ENCODE measurements at places on chromosomes 1 and 21.
A peak's percentile ranks its signal among the peaks of the same experiment; 100 is the strongest.

- DNase-seq = no peak
These were observed 8.2 kb upstream of the LAPTM5 start for GRCh38 chr1:30765556-30766434.

- no peak for DNase-seq
These were observed 161.7 kb downstream of the ROR1 start for GRCh38 chr1:63935553-63935952.

DNA sequence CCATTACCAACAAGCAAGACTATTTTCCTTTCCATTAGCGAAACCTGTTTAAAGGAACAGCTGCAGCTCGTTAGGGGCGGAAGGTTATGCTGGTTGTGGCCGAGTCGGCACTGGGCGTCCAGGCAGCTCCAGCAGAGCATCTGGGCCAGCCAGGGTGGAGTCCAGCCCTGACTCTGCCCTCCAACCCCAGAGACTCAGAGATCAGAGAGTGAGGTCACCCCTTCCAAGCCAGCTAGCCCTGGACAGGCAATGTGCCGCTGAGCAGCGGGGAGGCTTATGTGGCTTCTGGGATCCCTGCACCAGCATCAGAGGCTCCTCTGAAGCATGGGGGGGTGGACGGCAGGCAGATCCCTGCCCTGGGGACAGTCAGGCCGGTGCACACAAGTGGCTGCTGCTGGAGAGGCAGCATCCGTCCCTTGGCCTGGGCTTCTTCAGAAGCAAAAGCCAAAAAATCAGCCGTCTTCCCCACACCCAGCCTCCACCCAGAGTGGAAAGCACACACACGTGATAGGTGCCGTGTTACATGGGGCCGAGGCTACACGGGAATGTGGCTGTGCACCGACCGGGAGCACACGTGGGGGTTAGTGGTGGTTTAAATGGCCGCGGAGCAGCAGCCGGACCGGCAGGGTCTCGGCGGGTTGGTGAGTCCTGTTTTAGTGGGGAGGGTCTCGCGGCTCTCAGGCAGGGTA, 30.1 kb downstream of the SLC66A1 start:
- no peak for DNase-seq

GRCh38 chr1:109768820-109769219, 5.1 kb upstream of the EPS8L3 start:
- no peak for DNase-seq

- no peak for DNase-seq
These were observed 48.5 kb upstream of the IGSF21 start for GRCh38 chr1:18058981-18059605.

- DNase-seq = no peak
These were observed 2.6 kb upstream of the LUZP1 start for GRCh38 chr1:23171181-23171755.

DNA sequence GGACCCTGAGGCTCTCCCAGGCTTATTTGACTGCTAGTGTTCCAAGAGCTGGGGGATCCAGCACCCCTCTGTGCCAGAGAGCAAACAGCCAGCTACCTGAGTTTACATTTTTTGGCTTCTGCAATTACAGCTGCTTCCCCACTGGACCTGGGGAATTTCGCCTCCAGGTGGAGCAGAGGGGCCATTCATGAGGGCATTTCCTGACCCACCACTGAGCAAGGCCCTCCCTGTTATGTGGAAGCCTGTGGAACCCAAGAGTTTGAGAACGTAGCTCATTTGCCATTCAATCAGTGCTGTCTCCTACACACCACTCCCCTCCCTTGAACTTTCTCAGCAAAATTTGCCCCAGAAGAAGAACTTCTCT, 42.7 kb upstream of the TMEM51 start:
- DNase-seq = no peak

DNA sequence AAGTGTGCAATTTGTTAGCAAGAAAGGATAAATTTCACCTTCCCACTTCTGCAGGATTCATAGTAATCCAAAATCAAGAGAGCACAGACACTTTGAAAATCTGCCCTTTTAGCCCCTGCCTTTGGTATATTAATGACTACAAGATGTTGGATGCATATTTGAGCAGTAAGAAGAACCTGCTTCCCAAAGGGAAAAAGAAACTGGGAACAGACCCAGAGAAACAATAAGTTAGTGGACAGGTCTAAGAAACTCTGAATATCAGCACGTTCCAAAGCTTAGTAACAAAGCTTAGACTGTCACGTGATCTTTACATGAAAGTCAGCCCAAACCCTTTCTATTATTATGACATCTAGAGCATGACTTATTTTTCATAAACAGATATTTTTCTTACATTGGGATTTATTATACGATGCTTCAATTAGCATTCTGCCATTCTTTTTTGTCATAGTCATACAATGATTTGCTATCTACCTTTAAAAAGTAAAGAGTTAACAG, 390.9 kb upstream of the ADGRL2 start:
- no peak for DNase-seq

GRCh38 chr1:198598796-198599321, 40.0 kb upstream of the PTPRC start:
- no peak for DNase-seq

GRCh38 chr1:214637722-214638458, 34.9 kb downstream of the CENPF start:
- no peak for DNase-seq

DNA sequence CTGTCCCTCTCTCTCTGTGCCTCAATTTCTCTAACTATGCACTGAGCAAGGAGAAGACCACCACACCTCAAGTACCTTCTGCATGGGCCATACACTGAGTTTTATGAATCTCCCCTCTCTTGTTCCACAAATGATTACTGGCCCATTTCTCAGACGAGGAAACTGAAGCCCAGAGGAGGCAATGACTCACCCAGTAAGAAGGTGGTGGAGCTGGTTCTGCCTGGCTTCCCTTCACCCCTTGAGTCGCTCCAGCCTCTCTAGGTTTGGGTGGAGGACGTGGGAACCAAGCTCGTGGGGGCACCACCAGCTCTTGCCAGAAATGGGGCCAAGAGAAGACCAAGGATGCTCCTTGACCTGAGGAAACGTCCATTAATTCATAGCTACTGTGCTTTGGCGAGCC, 21.3 kb upstream of the RUNX3 start:
- DNase-seq = no peak

- DNase-seq = peak; percentile 65
These were observed 29.5 kb downstream of the ARHGEF16 start for GRCh38 chr1:3483801-3484444.

DNA sequence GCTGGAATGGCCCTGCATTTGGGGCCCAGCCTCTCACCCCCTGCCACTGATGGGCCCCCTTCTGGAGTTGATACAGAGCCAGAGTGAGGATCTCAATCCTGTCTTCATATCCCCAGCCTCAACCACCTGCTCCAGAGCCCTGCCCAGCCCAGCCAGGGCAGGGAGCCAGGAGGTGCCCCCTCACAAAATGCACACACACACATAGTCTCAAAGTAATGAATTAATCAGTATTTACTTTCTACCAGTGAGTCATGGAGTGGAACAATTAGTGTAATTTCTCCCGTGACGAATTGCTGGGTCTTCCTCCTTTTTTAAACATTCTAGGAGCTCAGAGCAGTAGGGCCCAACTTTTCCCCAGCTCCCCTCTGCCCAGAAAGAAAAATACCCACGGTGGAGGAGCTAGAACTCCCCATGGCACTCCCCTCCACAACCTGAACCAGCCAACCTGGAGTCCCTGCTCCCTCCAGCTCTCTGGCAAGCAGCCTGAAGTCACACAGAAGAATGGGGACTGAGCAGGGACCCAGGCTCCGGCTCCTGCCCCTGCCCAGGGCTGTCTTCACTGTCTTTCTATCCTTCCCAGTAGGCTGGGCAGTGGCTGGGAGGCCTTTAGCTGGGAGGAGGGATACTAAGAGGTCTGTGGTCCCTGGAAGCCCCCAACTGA, 29.3 kb downstream of the SDC3 start:
- DNase-seq = no peak

- DNase-seq = no peak
These were observed 25.6 kb downstream of the IL23R start for GRCh38 chr1:67191668-67192520.

DNA sequence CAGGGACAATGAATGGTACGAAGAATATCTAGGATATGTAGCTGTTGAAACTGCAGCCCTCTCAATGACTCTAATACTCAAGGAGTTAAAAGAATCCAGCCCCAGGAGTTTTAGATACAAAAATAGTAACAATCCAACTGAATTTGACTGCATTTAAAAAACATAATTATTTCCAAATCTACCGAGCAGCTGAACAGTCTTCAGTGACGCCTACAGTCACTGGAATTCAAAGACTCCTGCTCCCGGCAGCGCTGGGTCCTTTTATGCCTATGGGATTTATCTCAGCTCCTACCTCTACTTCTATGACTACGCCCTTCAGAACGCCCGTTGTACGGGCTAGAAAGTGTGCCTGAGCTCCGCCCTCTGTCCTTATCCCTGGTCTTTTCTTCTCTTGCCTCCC, 55.7 kb downstream of the WARS2 start:
- DNase-seq = no peak

DNA sequence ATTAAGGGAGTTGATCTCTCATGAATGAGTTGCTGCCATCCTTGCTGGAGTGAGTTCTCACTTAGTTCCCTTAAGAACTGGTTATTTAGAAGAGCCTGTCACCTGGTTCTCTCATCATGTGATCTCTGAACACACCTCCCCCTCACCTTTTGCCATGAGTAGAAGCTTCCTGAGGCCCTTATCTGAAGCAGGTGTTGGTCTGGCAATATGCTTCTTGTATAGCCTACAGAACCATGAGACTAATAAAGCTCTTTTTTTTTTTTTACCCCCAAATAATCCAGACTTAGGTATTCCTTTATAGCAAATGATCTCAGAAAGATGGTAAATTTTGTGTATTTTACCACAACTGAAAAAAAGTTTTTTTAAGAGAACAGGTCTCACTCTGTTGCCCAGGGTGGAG, 158.0 kb downstream of the EIF4G3 start:
- no peak for DNase-seq

GRCh38 chr1:8329439-8329838, 11.5 kb downstream of the SLC45A1 start:
- no peak for DNase-seq

DNA sequence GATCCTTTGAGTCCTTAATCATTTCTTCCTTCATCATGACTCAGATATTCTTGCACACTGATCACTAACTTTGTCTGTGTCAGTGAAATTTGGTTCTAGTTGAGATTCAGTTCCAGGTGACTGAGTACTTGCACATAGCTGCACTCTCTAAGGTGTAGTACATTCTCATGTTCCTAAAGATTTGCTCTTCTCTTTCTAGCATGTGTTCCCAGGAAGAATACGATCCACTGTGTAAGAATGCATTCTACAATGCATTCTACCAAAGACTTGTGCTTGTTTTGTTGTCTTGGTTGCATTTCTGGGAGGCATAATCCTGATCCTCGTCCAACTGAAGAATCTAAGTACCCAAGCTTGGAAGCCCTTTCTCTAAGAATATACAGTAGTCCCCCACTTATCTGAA, 104.3 kb upstream of the CDC42BPA start:
- no peak for DNase-seq

- no peak for DNase-seq
These were observed 42.3 kb downstream of the DUSP10 start for GRCh38 chr1:221699577-221699976.

DNA sequence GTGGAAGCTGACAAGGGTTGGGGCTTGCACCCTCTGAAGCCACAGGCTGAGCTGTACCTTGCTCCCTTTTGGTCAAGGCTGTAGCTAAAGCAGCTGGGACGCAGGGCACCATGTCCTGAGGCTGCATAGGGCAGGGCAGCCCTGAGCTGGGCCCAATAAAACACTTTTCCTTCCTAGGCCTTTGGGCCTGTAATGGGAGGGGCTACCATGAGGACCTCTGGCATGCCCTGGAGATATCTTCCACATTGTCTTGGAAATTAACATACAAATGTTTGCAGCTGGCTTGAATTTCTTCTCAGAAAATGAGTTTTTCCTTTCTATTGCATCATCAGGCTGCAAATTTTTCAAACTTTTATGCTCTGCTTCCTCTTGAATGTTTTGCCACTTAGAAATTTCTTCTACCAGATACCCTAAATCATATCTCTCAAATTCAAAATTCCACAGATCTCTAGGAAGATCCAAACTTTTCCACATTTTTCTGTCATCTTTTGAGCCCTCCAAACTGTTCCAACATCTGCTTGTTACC, 32.9 kb upstream of the TTLL7 start:
- no peak for DNase-seq

GRCh38 chr1:196180847-196181593, 427.2 kb downstream of the KCNT2 start:
- no peak for DNase-seq

DNA sequence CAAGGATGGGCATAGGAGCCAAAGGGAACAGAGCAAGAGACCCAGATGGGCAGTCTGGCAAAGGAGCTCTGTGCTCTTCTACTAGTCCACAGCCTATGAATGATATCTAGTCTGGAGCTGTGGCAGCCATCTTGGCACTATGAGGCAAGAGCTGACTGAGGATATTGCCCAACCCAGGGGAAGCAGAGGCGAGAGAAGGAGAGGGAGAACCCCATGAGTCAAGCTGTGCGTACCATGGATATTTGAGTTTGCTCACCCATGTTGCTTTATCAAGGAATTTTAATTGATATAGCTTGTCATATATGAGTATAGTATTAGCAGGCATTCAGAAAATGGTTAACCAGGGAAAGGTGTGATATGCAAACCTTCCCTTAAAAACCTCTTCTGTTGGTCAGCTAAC, 420.9 kb downstream of the PRDM2 start:
- no peak for DNase-seq

GRCh38 chr1:198574325-198574724, 33.8 kb upstream of the ATP6V1G3 start:
- no peak for DNase-seq

- DNase-seq = no peak
These were observed 2.2 kb downstream of the APP start for GRCh38 chr21:26168371-26168770.

DNA sequence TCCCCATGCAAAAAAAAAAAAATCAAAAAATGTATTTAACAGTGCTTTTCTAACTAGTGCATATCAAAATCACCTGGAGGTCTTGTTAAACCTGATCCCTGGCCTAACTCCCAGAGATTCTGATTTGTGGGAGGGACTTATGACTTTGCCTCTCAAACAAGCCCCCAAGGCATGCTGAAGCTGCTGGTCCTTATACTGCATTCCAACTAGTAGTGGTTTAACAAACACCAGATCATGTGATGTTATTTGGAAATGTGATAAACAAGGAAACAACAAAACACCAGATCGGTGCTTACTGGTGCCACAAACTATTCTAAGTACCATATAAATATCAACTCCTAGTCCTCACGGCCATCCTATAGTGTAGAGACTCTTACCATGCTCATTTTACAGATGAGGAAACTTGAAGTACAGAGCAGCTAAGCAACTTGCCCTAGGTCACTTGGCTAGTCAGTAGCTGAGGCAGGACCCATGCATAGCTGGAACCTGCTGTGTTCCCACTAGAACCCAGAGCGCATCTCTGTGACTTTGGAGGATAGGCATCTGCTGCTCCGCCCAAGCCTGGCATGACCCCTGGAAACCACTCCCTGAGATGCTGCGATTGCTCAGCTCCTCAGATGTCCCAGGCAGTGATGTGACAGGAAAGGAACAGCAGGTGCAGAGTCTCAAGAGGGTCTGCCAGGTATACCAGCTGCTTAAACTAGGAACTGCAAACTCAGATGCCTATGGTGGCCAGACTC, 38.1 kb downstream of the SOX13 start:
- DNase-seq = no peak
